Left lung (tissue), 14 donors: ENCODE measurements at places on chromosomes 16 and 17. TPM values are rescaled to one million over a fixed set of nuclear protein-coding genes. Genes with fewer than 3 reads are reported as not detected.

GRCh38 chr17:35934760-35935159, 4.2 kb upstream of the RDM1 start:
- no peak for DNase-seq

- DNase-seq = peak; percentile 85
Observed at GRCh38 chr17:47229535-47230443, 20.6 kb downstream of the MYL4 start.

DNA sequence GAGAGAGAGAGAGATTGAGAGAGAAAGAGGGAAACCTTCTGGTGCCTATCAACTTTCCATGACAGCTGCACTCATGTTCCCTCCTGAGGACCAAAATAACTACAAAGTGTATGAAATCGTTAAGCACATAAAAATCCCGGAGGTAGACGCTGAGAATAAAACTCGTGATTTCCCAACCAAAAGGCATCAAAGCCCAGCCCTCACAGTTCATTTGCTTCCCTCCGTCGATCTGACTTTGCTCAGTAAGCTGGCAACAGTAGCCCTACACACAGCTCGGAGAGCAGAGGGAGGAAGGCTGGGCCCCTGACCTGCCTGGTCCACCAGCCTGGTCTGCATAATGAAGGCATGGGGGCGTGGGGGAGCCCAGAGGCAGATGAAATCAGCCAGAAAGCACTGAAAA, 273.9 kb upstream of the ZFHX3 start:
- DNase-seq = no peak

GRCh38 chr16:68781784-68782183, 44.7 kb downstream of the CDH1 start:
- no peak for DNase-seq

DNA sequence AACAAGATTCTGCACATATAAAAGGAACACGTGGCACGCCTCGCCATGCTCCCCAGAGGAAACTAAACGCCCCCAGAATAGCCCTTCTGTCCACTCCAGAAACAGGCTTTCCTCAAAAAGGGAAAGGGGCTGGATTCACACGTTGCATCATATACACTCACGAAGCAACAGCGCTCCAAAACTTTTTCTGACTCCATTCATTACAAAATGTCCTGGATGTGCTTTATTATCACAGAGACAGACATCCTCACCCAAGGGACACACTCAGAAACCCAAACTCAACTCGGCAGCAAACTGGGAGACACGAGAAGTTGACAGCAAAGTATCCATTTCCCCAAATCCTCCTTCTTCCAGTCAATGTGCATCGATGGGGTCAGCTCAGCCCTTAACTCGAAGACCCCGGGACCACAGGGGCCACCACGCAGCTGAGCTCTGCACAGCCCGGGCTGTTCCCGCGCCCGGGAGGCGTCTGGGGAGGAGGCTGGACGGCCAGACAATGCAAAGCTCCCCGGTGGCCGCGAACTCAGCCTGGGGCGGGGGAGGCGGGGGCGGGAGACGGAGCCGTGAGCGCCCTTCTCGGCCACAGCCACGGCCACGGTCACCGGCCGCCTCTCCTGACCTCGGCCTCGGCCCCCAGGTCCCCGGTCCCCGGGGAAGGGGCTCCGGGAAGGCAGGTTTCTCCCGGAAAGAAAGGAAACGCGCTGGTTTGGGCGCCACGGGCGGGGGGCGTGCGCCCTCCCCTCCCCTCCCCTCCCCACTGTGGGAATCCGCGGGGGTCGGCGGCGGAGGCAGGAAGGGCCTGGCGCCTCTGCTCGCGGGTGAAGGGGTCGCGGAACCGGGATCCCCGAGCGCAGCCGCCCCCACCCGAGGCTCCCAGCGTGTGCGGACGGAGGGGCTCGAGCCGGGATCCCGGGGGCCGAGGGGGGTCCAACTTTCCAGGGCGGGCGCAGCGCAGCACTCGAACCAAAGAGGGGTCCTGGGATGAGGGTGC, 1.2 kb downstream of the NXN start:
- DNase-seq = peak; percentile 88

Gene HBZ
- 3.8 TPM for polyA plus RNA-seq

Gene SULT1A1
- polyA plus RNA-seq = 21.8 TPM

Gene RNF43
- polyA plus RNA-seq = 52.3 TPM
